Regular cardiac myocyte (primary cell): ENCODE measurements at places on chromosomes 7 and 10. TPM values are rescaled to one million over a fixed set of nuclear protein-coding genes. Genes with fewer than 3 reads are reported as not detected.

Gene NUTM2E
- total RNA-seq, result under 0.01 TPM in 1 of 2 replicates, not detected in the other

Gene AKR1D1
- total RNA-seq, result not detected in 2 replicates

Gene TWNK
- 5.9 and 9.8 TPM in 2 replicates for total RNA-seq

Gene UNCX
- not detected in 2 replicates for total RNA-seq

Gene HOXA2
- total RNA-seq, result 0.28 TPM in 1 of 2 replicates, not detected in the other

Gene SPDYE2B
- not detected in 2 replicates for total RNA-seq

Gene PPP1R3A
- under 0.01 TPM in 1 of 2 replicates, not detected in the other for total RNA-seq

Gene RBM20
- 0.19 and 0.85 TPM in 2 replicates for total RNA-seq

Gene PTF1A
- not detected in 2 replicates for total RNA-seq

Gene EGFR
- 44.5 and 47.2 TPM in 2 replicates for total RNA-seq

Gene MDFIC
- 34.4 and 40.6 TPM in 2 replicates for total RNA-seq

Gene OR2A1
- under 0.01 TPM in 1 of 2 replicates, not detected in the other for total RNA-seq

Gene FAM25G
- total RNA-seq, result not detected in 2 replicates

Gene GPRIN2
- not detected in 2 replicates for total RNA-seq

Gene KNDC1
- 0.19 and 0.85 TPM in 2 replicates for total RNA-seq

Gene ZNF282
- 16.1 and 18.4 TPM in 2 replicates for total RNA-seq

Gene CRYGN
- 0.56 TPM in 1 of 2 replicates, not detected in the other for total RNA-seq

Gene FAM241B
- 0.19 and 0.56 TPM in 2 replicates for total RNA-seq

Gene ADCYAP1R1
- under 0.01 and 0.19 TPM in 2 replicates for total RNA-seq

Gene ANXA8L1
- not detected in 2 replicates for total RNA-seq

Gene C10orf143
- 0.56 and 1.2 TPM in 2 replicates for total RNA-seq

Gene RAB19
- not detected in 2 replicates for total RNA-seq

Gene POU6F2
- not detected in 2 replicates for total RNA-seq

Gene CDH23
- under 0.01 and 0.56 TPM in 2 replicates for total RNA-seq

Gene FAM131B
- 1.2 and 3.1 TPM in 2 replicates for total RNA-seq

Gene SFXN2
- total RNA-seq, result 5.6 and 7.5 TPM in 2 replicates

Gene PRR15
- total RNA-seq, result 3.7 and 4.4 TPM in 2 replicates

Gene PROSER2
- 1.7 and 2.3 TPM in 2 replicates for total RNA-seq

Gene AKR1B15
- total RNA-seq, result not detected in 2 replicates

Gene PAPOLB
- total RNA-seq, result 0.19 and 0.28 TPM in 2 replicates

Gene AGAP5
- 2.0 and 2.1 TPM in 2 replicates for total RNA-seq

Gene NFE2L3
- total RNA-seq, result 1.2 and 5.6 TPM in 2 replicates

Gene HTRA1
- 82.4 and 232 TPM in 2 replicates for total RNA-seq

Gene FGF8
- 0.19 TPM in 1 of 2 replicates, not detected in the other for total RNA-seq

Gene UROS
- 57.8 and 71.7 TPM in 2 replicates for total RNA-seq
